ENCODE measurements at places on chromosomes 6 and 20.

DNA sequence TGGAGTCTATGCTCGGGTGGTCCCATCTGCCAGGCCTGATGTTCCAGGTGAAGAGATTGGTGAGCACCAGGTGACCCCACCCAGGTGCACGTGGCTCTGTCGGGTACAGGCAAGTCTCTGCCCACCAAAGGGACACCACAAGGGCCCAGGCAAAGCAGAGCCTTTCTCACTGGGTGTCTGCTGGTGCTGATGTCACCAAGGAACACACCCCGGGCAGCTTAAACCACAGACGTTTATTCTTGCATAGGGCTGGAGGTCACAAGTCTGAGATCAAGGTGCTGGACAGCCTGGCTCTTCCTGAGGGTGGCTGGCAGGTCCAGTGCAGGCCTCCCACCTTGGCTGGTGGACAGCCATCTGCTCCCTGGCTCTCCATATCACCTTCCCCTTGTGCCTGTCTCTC, 100.7 kb upstream of the CD93 start:
- DNase-seq: no peak

DNA sequence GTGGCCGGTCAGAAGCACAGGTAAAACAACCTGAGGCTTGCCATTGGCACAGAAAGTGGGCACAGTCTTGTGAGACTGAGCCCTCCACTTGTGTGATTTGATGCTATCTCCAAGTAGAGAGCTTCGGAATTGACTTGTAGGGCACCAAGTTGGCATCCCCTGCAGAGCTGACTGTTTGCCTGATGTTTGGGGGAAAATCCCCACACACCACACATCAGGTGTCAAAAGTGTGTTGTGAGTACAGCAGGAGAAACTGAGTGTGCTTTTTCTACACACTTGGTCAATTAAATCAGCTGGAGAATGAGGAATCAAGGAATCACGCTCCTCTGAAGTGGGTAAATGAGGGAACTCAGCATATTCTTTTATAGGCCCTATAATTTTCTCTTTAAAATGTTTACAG, 989 bp downstream of the SERINC3 start:
- no peak for DNase-seq

DNA sequence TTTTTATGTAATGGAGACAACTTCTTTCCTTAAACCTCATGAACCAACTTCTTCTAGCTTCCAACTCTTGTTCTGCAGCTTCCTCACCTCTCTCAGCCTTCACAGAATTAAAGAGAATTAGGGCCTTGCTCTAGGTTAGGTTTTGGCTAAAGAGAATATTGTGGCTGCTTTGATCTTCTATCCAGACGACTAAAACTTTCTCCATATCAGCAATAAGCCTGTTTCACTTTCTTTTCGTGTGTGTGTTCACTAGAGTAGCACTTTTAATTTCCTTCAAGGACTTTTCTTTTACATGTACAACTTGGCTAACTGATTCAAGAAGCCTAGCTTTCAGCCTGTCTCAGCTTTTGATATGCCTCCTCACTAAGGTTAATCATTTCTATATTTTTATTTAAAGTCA, 596.1 kb upstream of the NRSN1 start:
- no peak for DNase-seq

DNA sequence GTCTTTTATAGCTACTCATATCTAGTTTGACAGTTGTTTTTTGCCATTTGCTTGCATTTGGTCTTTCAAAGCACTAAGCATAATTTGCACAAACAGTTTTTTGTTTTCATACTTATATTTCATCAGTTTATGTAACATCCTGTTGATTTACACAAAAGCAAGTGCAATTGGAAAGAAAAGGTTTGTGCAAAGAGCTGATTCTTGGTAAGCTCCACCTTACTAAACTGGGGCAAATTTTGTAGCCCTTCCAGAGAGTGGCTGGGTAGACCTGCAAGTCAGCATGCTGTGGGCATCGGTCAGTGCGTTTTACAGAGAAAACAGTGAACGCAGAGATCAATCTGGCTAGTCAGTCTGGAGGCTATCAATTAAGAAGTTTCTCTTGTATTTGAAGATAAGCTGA, 34.5 kb downstream of the TXLNB start:
- DNase-seq: no peak

DNA sequence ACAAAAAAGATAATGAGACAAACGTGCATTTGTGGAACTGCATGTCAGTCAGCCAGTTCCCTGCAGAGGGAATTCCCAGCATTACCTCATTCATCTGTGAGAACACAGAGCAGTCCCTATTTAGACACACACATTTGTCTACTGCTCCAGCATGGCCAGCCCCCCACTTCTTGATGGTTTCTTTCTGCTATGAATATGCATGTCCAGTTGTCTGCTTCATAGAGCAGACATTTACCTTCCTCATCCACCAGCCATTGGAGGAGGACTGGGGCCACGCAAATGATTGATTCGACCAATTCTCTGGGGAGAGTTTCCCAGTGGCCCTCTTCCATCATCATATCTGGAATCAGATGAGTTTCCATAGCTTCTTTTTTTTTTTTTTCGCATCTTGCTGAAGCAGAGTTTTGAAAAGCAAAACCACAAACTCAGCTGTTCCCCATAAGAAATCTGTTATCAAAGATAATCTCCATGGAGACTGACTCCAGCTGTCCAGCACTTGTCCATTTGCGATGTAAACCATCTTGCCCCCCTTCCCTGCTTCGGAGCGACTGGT, 11.8 kb downstream of the ENPP1 start:
- no peak for DNase-seq

- DNase-seq: no peak
Observed at GRCh38 chr6:43408259-43408658, 19.1 kb upstream of the ABCC10 start.

GRCh38 chr6:115577270-115577669, 483.4 kb downstream of the FRK start:
- no peak for DNase-seq

GRCh38 chr6:148779142-148779562, 32.3 kb downstream of the UST start:
- DNase-seq: no peak

DNA sequence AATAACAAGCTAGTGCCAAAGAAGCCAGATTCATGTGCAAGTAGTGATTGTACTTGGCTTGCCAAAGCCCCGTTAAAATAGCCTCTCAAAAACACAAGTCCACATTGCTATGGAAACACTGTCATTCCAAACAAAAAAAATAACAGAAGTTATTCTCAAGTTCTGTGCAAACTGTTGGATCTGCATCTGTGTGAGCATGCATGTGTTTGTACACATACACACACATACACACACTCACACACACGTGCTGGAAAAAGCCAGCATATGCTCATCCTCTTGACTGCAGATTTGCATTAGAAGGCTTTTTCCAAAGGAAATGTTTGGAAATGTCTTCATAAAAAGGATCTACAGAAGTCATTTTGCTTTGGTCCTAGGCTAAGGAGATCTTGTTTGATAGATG, 13.4 kb upstream of the CBLN4 start:
- no peak for DNase-seq

- DNase-seq: no peak
Observed at GRCh38 chr20:61933481-61933950, 132.2 kb downstream of the TAF4 start.

DNA sequence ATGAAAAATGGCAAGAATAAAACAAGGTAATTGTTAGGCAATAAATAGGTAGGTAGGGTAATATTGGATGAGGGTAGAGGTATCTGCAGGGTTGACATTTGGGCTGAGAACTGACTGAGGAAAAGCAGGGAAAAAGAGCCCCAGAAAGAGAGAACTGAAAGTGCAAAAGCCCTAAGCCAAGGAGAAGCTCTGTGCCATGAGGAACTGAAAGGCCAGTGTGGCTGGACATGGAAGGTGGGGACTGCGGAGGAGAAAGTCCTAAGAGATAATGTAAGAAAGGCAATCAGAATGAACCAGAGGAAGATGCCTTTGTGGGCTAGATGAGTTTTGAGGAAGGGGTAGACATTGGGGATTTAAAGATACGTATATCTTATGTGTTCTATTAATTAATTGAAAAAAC, 9.9 kb upstream of the HIVEP2 start:
- no peak for DNase-seq
